ENCODE measurements at places on chromosomes 16 and 17. TPM values are rescaled to one million over a fixed set of nuclear protein-coding genes. Genes with fewer than 3 reads are reported as not detected.

The HIC1 gene
- total RNA-seq: 59.8 TPM

DNA sequence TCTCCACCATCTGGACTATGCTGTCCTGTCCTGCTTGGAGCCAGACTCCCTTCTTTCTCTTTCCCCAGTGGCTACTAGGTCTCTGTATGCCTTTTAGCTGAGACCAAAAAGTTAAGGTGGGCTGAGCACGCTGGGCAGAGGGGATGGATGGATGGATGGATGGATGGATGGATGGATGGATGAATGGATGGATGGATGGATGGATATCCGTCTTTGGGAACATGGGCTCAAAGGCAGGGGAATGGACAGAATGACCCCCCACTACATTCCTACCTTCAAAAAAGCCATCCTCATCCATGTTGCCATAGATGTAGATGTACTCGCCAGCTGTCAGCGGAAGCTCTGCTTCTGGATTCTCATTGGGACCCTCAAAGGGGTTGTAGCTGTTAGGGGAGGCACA, 12.8 kb downstream of the TSPOAP1 start:
- no peaks in the 10 kb centered on the region for H3K36me3 ChIP-seq
- H3K27me3 ChIP-seq: no peaks in the 10 kb centered on the region
- DNase-seq: no peak
- no peak overlapping the region for H3K4me3 ChIP-seq
- no peaks in the 10 kb centered on the region for H3K4me1 ChIP-seq

- H3K27me3 ChIP-seq: peaks cover 16% of the 10 kb centered on the region
- H3K4me3 ChIP-seq: no peak overlapping the region
- 0 out of 2 replicates have a peak, but pooled peaks cover 3% of the 10 kb centered on the region for H3K4me1 ChIP-seq
- H3K36me3 ChIP-seq: no peaks in the 10 kb centered on the region
- DNase-seq: no peak
Observed at GRCh38 chr17:1271030-1271423, 783 bp downstream of the BHLHA9 start.

DNA sequence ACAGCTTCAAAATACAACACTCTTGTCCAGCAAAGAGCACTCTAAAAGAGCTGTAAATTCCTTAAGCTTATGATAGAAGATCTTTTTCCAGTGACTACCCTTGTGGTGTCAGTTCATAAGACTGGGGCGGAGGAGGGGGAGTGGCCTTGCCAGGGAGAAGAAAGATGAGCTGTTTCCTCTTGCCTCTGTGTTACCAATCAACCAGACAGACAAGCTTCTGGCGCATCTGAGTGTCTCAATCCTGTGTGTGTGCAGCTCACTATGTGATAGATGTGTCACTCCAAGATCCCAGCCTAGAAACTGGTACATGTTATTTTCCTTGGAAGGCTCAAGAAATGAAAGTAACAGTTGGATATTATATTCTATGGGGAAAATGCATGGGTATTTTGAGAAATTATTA, 167.4 kb upstream of the CACNG3 start:
- H3K27me3 ChIP-seq: no peaks in the 10 kb centered on the region
- no peak for DNase-seq
- H3K4me3 ChIP-seq: no peak overlapping the region
- no peaks in the 10 kb centered on the region for H3K36me3 ChIP-seq
- no peak overlapping the region for H3K27ac ChIP-seq

- no peaks in the 10 kb centered on the region for H3K36me3 ChIP-seq
- H3K27ac ChIP-seq: no peak overlapping the region
- H3K4me1 ChIP-seq: no peaks in the 10 kb centered on the region
Observed at GRCh38 chr16:58038219-58038641, 12.7 kb downstream of the MMP15 start.

GRCh38 chr17:80474231-80474960, 2.0 kb downstream of the NPTX1 start:
- no peak overlapping the region for H3K4me3 ChIP-seq
- DNase-seq: peak; percentile 51
- H3K36me3 ChIP-seq: no peaks in the 10 kb centered on the region
- H3K4me1 ChIP-seq: 0 out of 2 replicates have a peak, but pooled peaks cover 7% of the 10 kb centered on the region

DNA sequence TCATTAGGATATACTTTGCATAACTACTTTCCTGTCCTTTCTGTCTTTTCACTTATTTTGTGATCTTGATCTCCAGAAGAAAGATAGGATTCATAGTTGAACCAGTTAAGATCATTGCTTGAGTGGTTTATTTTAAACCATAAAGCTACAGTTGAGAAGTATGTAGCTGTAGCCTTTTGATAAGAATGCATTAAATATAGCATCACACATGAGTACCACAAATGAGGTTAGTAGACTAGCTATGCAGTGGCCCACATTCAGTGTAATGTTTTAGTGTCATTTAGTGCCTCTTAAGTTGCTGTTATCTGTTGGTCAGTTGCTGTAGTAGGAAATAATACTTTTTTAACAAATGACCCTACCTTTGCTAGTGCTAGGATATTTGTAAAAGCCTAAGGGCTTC, 1.3 kb downstream of the NLK start:
- peaks cover 45% of the 10 kb centered on the region for H3K4me1 ChIP-seq
- H3K27ac ChIP-seq: no peak overlapping the region
- H3K4me3 ChIP-seq: peak overlapping the region; percentile 69
- H3K27me3 ChIP-seq: no peaks in the 10 kb centered on the region
- no peaks in the 10 kb centered on the region for H3K36me3 ChIP-seq
- DNase-seq: no peak

GRCh38 chr17:78723957-78724356, 58.1 kb downstream of the CYTH1 start:
- H3K4me1 ChIP-seq: peaks cover 18% of the 10 kb centered on the region
- H3K4me3 ChIP-seq: no peak overlapping the region
- H3K27me3 ChIP-seq: no peaks in the 10 kb centered on the region

Data from GM23248 (cell line).